ENCODE measurements at places on chromosomes 6 and 20. TPM values are rescaled to one million over a fixed set of nuclear protein-coding genes. Genes with fewer than 3 reads are reported as not detected.
A peak's percentile ranks its signal among the peaks of the same experiment; 100 is the strongest.

GRCh38 chr20:60092729-60093128 is 134.5 kb downstream of the CDH26 start:
- H3K4me1 ChIP-seq, result no peaks in the 10 kb centered on the region
- DNase-seq, result no peak

DNA sequence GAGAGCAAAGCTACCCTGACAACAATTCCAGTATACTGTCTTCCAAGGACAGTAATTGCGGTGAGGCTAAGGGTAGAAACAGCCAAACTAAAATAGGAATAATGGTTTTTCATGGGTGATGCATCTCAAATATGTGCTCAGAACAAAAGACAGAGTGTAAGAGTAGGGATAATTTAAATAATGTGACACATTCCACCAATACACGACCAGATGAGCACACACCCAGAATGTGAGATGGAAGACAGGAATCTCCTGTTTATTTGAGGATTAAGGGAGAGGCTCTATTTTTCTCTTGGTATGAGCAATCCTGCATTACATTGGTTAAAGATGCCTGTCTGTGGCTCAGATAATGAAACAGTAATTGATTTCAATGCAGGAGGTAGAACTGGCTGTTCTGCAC is 292.9 kb upstream of the ZFP64 start:
- no peak overlapping the region for H3K27ac ChIP-seq
- no peaks in the 10 kb centered on the region for H3K27me3 ChIP-seq
- H3K36me3 ChIP-seq, result no peaks in the 10 kb centered on the region
- no peaks in the 10 kb centered on the region for H3K4me1 ChIP-seq
- no peak overlapping the region for H3K4me3 ChIP-seq
- DNase-seq, result no peak

DNA sequence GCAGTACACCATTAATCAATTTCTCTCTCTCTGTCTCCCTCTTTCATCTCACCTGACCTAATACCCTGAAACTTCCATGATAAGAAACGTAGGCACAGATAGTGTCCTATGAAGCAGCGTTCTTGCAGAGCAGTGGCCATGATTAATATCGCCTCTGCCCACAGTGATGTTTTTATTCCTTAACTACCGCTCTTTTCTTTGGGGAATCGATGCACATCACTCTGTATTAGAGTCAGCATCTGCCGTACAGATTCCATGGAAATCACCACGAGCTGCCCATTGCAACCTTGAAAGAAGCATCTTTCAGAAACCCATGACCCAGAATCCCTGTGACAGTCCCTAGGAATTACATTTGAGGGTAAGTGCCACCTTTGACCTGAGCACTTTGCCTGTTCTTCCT is 152.0 kb upstream of the ECI2 start:
- H3K4me1 ChIP-seq, result peaks cover 1% of the 10 kb centered on the region
- H3K36me3 ChIP-seq, result no peaks in the 10 kb centered on the region
- H3K4me3 ChIP-seq, result no peak overlapping the region
- peaks cover 8% of the 10 kb centered on the region for H3K27me3 ChIP-seq
- no peak for DNase-seq

DNA sequence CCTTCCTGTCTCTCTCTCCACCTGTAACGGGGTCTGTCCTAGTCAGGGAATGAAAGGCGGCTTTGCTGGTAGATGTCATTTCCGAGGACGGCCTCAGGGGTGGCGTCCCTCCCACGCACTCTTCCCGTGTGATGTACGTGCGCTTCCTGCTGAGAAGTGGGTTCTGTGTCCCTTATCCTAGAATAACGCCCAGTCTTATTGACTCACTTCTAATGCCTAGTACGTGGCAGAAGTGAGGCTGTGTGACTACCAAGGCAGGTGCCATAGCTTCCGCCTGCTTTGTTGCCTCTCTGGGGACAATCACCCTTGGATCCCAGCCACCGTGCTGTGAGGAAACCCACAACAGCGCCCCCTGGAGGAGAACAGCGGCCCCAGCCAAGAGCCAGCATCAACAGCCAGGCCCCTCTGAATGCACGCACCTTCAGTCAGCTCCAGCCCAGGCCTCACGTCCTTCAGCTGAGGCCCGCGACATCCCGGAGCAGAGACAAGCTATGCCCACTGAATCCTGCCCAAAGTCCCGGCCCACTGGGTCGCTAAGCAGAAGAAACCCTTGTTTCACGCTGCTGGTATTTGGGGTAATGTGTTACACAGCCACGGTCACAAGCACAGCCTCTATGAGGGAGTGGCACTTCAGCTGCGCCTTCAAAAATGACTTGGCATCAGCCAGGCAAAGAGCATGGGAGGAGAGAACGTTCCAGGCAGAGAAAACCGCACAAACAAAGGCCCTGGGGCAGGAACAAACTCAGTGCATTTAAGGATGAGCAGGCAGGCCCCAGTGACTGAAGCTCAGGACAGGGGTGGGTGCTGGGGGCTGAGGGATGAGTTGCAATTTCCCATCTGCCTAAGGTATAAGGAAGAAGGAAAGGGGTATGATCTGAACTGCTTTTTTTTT is 224.2 kb downstream of the NFATC2 start:
- H3K4me3 ChIP-seq, result no peak overlapping the region
- DNase-seq, result peak; percentile 84
- no peaks in the 10 kb centered on the region for H3K4me1 ChIP-seq
- no peaks in the 10 kb centered on the region for H3K27me3 ChIP-seq
- H3K36me3 ChIP-seq, result no peaks in the 10 kb centered on the region

- no peaks in the 10 kb centered on the region for H3K36me3 ChIP-seq
- no peaks in the 10 kb centered on the region for H3K4me1 ChIP-seq
- DNase-seq, result no peak
- no peak overlapping the region for H3K4me3 ChIP-seq
These were observed 24.1 kb downstream of the IL17A start for GRCh38 chr6:52210227-52210626.

GRCh38 chr20:63345328-63346100 is 15.6 kb downstream of the CHRNA4 start:
- peaks cover 18% of the 10 kb centered on the region for H3K27me3 ChIP-seq
- H3K4me3 ChIP-seq, result no peak overlapping the region
- H3K27ac ChIP-seq, result no peak overlapping the region

Gene WFDC11
- not detected for total RNA-seq

- H3K27ac ChIP-seq, result no peak overlapping the region
- DNase-seq, result no peak
- H3K4me1 ChIP-seq, result no peaks in the 10 kb centered on the region
- H3K27me3 ChIP-seq, result no peaks in the 10 kb centered on the region
These were observed 53.8 kb upstream of the HDAC2 start for GRCh38 chr6:114024746-114025145.

GRCh38 chr20:3777716-3778629 is 3.3 kb downstream of the SPEF1 start:
- peaks cover 16% of the 10 kb centered on the region for H3K27me3 ChIP-seq
- peak overlapping the region; percentile 36 for H3K27ac ChIP-seq
- H3K36me3 ChIP-seq, result no peaks in the 10 kb centered on the region
